Hindlimb muscle (tissue), 1 donor: ENCODE measurements at places on chromosomes 11 and 22.

- DNase-seq = peak; percentile 81
Measured at GRCh38 chr11:61460474-61460881, 30.6 kb downstream of the SDHAF2 start.

GRCh38 chr22:19045094-19045493 lies 77.1 kb downstream of the DGCR2 start:
- DNase-seq = no peak

DNA sequence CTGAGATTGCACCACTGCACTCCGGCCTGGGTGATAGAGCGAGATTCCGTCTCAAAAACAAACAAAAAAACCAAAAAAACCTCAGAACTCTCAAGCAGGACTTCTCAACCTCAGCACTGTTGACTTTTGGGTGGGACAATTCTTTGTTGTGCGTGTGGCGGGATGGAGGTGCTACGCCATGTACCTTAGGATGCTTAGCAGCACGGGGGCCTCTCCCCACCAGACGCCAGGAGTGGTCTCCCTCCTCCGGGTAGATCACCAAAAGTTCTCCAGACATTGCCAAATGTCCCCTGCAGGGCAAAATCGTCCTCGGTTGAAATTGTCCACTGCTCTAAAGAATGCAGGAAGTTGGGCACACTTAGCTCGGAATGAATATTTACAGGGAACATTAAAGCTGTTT lies 26.9 kb upstream of the ATXN10 start:
- no peak for DNase-seq

DNA sequence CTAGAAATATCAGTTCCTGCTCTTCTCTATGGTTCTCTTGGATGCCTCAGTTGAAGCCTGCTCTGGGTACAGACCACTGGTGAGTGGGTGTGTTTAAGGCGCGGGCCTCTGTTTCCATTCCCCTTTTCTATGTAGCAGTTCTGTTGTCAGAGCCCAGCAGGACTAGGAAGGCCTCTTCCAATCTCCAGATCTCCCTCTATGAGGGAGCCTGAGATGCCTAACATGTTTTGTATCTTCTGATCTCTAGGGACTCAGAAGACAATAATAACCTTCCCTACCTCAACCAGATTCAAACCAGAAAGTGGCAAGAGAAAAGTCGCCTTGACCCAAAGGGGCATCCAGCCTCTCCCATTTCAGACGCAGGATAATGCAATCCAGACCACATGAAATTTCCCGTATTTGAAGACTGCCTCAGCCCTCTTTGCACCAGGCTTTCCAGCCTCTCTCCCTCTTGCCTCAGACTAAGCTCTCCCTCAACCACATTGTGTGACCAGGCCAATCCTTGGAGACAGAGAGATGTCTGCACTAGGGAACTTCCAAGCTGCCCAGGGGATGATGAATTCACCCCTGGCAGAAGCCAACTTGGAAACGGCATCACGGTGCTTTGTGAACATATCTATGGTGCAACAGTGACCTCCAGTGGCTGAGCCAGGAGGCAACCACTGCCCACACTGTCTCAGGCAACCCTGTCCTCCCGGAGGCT lies 150.1 kb upstream of the UBASH3B start:
- DNase-seq = peak; percentile 85

- no peak for DNase-seq
Measured at GRCh38 chr22:44192098-44192815, 11.5 kb downstream of the PARVG start.

- DNase-seq = no peak
Measured at GRCh38 chr11:76243193-76243956, 37.1 kb upstream of the WNT11 start.

DNA sequence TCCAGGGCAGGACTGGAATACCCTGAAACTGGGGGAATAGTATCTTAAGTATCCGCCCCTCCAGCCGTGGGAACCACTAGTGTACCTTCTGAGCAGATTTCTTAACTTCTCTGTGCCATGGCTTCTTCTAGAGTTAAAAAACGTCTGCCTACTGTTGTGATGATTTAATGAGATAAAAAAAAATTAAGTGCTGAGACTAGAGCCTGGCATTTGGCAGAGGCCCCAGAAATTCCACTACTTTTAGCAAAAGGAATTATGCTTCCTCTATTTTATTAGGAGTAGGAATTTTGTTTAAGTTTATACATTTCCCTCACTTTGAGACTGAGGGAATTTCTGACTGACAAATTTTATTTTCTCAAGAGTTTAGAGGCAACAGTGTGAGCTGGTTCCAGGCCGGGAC lies 371.2 kb upstream of the B3GAT1 start:
- DNase-seq = no peak

GRCh38 chr11:68380786-68381622 lies 68.6 kb downstream of the LRP5 start:
- no peak for DNase-seq

DNA sequence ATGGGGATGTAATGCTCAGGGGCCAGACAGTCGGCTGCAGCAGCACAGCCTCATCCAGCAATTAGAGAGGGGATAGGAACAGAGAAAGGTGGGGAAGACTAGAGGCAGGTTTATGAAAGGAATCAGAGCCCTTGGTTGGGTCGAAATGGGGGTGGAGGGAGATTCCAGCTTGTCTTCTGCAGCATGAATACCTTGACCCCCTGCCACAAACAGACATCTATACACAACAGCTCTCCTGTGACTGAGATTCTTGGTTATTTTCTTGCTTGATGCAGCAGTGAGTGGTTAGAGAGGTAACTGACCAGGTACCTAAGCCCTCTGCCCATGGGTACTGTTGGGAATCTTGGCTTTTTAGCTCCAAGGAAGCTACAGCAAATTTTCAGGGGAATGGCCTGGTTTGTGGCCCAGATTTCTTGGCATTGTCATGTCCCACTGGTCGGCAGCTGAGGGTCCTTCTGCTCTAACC lies at the start of gene TRIM49D1:
TRIM49D1 (minus strand) TSS at position 51 of the 466 bp plus-strand sequence. CDS start 4,535 bp downstream, outside the sequence.
- no peak for DNase-seq

GRCh38 chr11:89279176-89279575 lies 101.5 kb downstream of the TYR start:
- no peak for DNase-seq

- no peak for DNase-seq
Measured at GRCh38 chr22:20957683-20958431, 9.2 kb upstream of the AIFM3 start.

- DNase-seq = no peak
Measured at GRCh38 chr22:31504282-31504681, 7.9 kb downstream of the SFI1 start.

DNA sequence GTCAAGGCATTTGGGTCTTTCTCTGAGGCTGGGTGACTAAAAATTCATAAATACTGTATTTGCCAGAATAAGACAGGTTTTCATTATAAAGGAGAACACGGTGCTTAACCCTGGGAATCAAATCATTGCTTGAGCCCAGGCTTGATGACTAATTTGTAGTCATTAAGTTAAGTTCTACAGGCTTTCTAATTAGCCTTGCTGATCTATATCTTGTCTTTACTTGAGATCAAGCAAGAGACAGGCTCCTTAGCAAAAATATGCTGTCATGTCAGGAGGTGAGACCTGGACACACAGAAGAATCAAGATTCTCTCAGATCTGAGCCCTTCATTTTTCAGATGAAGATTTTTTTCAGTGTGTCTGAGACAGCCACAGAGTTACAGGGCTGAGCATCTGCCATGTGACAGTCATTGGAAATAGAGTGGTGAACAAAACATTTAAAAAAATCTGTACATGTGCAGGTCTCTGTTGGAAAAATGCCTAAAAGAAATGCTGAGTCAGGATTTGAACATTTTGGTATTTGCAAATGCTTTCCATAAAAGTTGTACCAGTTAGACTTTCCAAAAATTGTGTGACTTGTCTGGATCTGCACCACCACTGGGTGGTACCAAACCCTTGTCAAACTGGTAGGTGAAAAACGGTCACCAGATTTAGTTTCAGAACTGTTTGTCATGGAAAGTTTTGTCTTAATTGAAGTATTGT lies 14.6 kb downstream of the ACAT1 start:
- DNase-seq = no peak
